Neural progenitor cell (in vitro differentiated cells): ENCODE measurements at places on chromosomes 5 and 9.

DNA sequence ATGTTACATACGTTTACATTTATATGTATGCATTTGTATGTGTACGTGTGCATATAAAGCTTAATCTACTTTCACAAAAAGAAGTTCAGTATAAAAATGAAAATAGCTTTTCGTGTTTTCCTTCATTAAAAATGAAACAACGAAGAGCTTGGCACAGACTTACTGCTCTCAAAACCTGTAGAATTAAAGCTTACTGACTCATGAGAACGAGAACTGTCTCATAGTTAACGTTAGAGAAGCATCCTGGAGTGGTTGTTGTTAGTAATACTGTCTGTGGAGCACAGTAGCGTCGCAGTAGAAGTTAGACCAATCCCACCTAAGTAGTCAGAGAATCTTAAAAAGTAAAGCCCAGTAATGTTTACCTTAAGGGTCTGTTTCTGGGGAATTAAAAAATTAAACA lies 1.3 kb downstream of the MAT2B start:
- peaks cover 42% of the 10 kb centered on the region for H3K4me1 ChIP-seq
- H3K27ac ChIP-seq = no peak overlapping the region
- H3K36me3 ChIP-seq = no peaks in the 10 kb centered on the region

- no peak overlapping the region for H3K4me3 ChIP-seq
- peaks cover 9% of the 10 kb centered on the region for H3K4me1 ChIP-seq
- no peaks in the 10 kb centered on the region for H3K27me3 ChIP-seq
Measured at GRCh38 chr9:133562611-133563290, 28.2 kb downstream of the ADAMTSL2 start.

DNA sequence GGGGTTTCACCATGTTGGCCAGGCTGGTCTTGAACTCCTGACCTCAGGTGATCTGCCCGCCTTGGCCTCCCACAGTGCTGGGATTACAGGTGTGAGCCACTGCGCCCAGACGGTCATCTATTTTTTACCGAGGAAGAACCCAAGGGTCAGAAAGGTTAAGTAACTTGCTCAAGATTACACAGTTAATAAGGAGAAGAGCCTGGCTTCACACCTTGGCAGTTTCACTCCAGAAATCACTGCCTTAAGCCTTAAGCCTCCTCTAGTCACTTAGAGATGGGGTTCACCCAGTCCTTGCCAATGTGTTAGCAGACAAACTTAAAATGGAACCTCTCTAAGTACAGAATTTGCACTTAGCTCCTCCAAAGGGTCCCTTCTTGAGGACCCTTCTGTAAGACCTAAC lies 116.3 kb downstream of the PTTG1 start:
- DNase-seq = no peak
- H3K4me1 ChIP-seq = peaks cover 4% of the 10 kb centered on the region
- H3K4me3 ChIP-seq = no peak overlapping the region
- H3K27ac ChIP-seq = no peak overlapping the region
- no peaks in the 10 kb centered on the region for H3K36me3 ChIP-seq

GRCh38 chr9:129009584-129010141 lies 18.5 kb downstream of the SH3GLB2 start:
- no peaks in the 10 kb centered on the region for H3K27me3 ChIP-seq
- DNase-seq = no peak
- no peak overlapping the region for H3K27ac ChIP-seq
- no peak overlapping the region for H3K4me3 ChIP-seq
- no peaks in the 10 kb centered on the region for H3K4me1 ChIP-seq

- DNase-seq = no peak
- no peaks in the 10 kb centered on the region for H3K27me3 ChIP-seq
- no peaks in the 10 kb centered on the region for H3K36me3 ChIP-seq
- no peak overlapping the region for H3K4me3 ChIP-seq
- peaks cover 7% of the 10 kb centered on the region for H3K4me1 ChIP-seq
- H3K27ac ChIP-seq = no peak overlapping the region
Measured at GRCh38 chr9:116190637-116191396, 37.2 kb downstream of the PAPPA start.

- no peaks in the 10 kb centered on the region for H3K27me3 ChIP-seq
- H3K4me3 ChIP-seq = no peak overlapping the region
- H3K4me1 ChIP-seq = no peaks in the 10 kb centered on the region
Measured at GRCh38 chr9:126222363-126222834, 104.2 kb upstream of the MVB12B start.

DNA sequence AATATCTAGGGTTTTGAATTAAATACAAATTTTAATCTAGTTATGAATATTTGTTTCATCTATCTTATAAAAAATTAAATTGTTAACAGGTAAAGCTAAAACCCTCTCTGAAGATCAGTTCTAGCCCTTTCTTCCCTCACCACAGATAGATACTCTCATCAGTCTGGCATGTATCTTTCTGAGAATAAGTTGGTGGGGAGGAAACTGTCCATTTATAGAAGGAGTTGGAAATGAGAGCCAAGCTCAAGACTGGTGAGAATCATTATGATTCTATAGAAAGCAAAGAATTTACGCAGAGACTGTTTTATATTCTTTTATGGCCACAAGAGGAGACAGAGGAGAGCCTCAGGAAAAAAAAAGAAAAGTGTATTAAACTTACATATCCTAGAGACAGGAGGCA lies 59.0 kb downstream of the STARD4 start:
- no peak for DNase-seq
- no peak overlapping the region for H3K27ac ChIP-seq
- no peak overlapping the region for H3K4me3 ChIP-seq
- peaks cover 5% of the 10 kb centered on the region for H3K4me1 ChIP-seq
- H3K27me3 ChIP-seq = no peaks in the 10 kb centered on the region
- H3K36me3 ChIP-seq = no peaks in the 10 kb centered on the region

- H3K4me1 ChIP-seq = no peaks in the 10 kb centered on the region
- DNase-seq = no peak
- H3K4me3 ChIP-seq = no peak overlapping the region
- H3K36me3 ChIP-seq = no peaks in the 10 kb centered on the region
Measured at GRCh38 chr9:134885001-134885678, 4.5 kb downstream of the FCN2 start.

DNA sequence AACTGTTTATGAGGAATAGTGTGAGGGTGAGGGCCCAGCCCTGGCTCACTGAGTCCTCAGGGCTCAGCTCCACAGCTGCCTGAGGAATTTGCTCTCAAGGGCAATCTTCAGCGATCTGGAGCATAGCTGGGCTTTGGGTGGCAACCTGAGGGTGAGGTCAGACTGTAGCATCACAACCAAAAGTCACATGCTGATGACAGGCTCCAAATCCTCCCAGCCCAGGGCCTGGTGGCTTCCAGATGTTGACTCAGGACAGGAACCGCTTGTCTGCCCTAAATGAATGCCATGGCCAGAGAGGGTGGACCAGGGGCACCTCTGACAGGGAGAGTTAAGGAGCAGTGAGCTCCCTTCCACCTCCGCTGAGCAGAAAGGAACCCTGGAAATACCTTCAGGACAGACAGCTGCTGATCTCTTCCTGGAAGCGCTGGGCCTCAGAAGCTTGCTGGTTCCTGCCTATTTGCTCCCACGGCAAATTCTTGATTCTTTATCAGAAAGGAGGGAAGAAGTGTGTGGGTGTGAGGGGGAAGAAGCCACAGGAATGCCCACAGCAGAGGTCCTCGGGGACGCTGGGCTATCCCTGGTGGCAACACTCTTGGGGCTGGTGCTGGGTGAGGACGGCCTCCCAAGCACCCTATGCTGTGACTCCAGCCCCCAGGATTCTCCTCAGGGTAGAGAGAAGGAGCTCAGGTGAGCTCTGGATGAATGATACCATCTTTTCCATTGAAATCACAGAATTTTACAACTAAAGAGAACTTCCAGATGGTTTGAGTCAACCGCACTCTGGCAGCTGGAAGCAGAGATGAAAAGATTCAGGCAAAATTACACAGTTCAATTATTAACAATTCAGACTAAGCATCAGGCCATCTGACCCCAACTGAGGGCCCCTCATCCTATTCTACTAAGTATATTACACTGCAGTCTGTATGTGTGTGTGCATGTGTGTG lies 13.8 kb upstream of the CTSL start:
- H3K4me1 ChIP-seq = no peaks in the 10 kb centered on the region
- no peaks in the 10 kb centered on the region for H3K27me3 ChIP-seq
- no peak overlapping the region for H3K27ac ChIP-seq
- no peak for DNase-seq
- no peak overlapping the region for H3K4me3 ChIP-seq

- no peaks in the 10 kb centered on the region for H3K36me3 ChIP-seq
- no peak for DNase-seq
- H3K27ac ChIP-seq = no peak overlapping the region
Measured at GRCh38 chr9:104287253-104287878, 193.3 kb downstream of the SMC2 start.

- H3K4me3 ChIP-seq = peak overlapping the region; percentile 71
- H3K36me3 ChIP-seq = no peaks in the 10 kb centered on the region
- H3K4me1 ChIP-seq = peaks cover 17% of the 10 kb centered on the region
Measured at GRCh38 chr9:69175486-69175885, 1.4 kb downstream of the TJP2 start.

DNA sequence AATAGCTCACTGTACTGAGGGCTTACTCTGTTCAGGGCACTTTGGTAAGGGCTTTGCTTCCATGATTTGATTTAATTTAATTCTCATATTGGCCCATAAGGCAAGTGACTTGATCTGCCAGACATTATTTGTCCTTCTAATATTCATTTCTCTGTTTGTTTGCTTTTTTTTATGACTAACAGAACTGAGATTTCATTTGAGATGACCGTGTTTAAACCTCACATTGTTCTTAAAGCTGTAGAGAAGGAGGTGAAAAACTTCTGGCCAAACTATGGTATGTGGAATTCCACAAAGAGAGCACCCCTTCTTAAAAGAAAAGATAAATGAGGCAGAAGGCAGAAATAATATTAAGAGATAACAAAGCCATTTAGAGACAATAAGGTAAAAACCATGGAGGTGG lies 775.6 kb upstream of the ACO1 start:
- H3K36me3 ChIP-seq = no peaks in the 10 kb centered on the region
- no peak overlapping the region for H3K27ac ChIP-seq
- H3K4me1 ChIP-seq = no peaks in the 10 kb centered on the region
- no peaks in the 10 kb centered on the region for H3K27me3 ChIP-seq

DNA sequence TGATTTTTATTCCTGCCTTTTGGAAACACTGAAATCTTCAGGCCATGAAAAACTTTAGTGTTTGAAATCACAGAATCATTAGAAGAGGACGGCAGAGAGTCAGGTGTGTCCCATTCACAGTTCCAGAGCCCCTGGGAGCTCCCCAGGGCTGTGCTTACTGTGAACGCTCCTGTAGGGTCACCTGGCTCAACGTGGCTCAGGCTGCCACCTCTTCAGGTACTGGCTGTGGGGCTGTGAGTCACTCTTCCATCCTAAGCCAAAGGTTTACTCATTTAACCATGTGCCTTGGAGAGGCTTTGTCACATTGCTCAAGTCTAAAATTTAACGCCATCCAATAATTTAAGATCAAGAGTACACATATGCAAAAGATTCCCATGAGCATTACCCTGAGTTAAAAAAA lies 50.2 kb upstream of the FSTL4 start:
- no peaks in the 10 kb centered on the region for H3K4me1 ChIP-seq
- no peak overlapping the region for H3K27ac ChIP-seq
- no peak for DNase-seq
- no peaks in the 10 kb centered on the region for H3K27me3 ChIP-seq
- no peak overlapping the region for H3K4me3 ChIP-seq

GRCh38 chr5:84014966-84015365 lies 294.3 kb upstream of the HAPLN1 start:
- no peak for DNase-seq
- H3K4me3 ChIP-seq = no peak overlapping the region
- H3K27me3 ChIP-seq = no peaks in the 10 kb centered on the region
- no peaks in the 10 kb centered on the region for H3K4me1 ChIP-seq
- H3K27ac ChIP-seq = no peak overlapping the region

DNA sequence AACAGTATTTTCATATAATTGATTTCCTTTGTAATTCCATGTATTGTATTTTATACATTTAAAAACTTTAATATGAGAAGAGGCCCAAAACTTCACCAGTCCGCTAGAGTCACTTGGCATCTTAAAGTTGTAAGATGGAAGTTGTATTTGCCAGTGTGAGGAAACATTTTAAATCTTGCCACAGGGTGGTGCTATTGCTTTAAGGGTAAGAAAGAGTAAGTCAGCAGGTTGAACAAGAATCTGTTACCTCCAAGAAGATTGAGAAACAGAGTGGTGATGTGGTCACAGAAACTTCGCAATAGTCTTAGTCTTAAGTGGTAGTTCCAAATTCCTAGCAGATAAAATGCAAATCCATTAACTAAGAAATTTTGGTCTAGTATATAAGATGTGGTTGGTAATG lies 39.8 kb upstream of the RANBP6 start:
- no peaks in the 10 kb centered on the region for H3K27me3 ChIP-seq
- H3K4me1 ChIP-seq = no peaks in the 10 kb centered on the region
- no peak overlapping the region for H3K4me3 ChIP-seq
- no peak overlapping the region for H3K27ac ChIP-seq

GRCh38 chr9:73174330-73174980 lies 22.8 kb downstream of the ANXA1 start:
- no peak overlapping the region for H3K27ac ChIP-seq
- no peaks in the 10 kb centered on the region for H3K36me3 ChIP-seq
- peaks cover 9% of the 10 kb centered on the region for H3K4me1 ChIP-seq
- no peak overlapping the region for H3K4me3 ChIP-seq
- no peak for DNase-seq
- H3K27me3 ChIP-seq = no peaks in the 10 kb centered on the region

GRCh38 chr5:65034029-65034812 lies 265.5 kb downstream of the CWC27 start:
- peaks cover 15% of the 10 kb centered on the region for H3K4me1 ChIP-seq
- H3K4me3 ChIP-seq = no peak overlapping the region
- no peak for DNase-seq
- no peak overlapping the region for H3K27ac ChIP-seq
- H3K27me3 ChIP-seq = peaks cover 7% of the 10 kb centered on the region
- no peaks in the 10 kb centered on the region for H3K36me3 ChIP-seq

- H3K27ac ChIP-seq = no peak overlapping the region
- no peaks in the 10 kb centered on the region for H3K4me1 ChIP-seq
- no peaks in the 10 kb centered on the region for H3K27me3 ChIP-seq
- DNase-seq = no peak
Measured at GRCh38 chr9:105359892-105360291, 87.9 kb upstream of the FSD1L start.

GRCh38 chr9:76759732-76760131 lies 4.5 kb upstream of the PCA3 start:
- no peak overlapping the region for H3K4me3 ChIP-seq
- no peaks in the 10 kb centered on the region for H3K36me3 ChIP-seq
- H3K27me3 ChIP-seq = no peaks in the 10 kb centered on the region

GRCh38 chr5:58450811-58451629 lies 8.9 kb downstream of the PLK2 start:
- no peak for DNase-seq
- H3K36me3 ChIP-seq = no peaks in the 10 kb centered on the region
- no peaks in the 10 kb centered on the region for H3K27me3 ChIP-seq
- H3K27ac ChIP-seq = no peak overlapping the region
- no peak overlapping the region for H3K4me3 ChIP-seq

- no peaks in the 10 kb centered on the region for H3K27me3 ChIP-seq
- no peak overlapping the region for H3K27ac ChIP-seq
- no peaks in the 10 kb centered on the region for H3K36me3 ChIP-seq
- DNase-seq = peak; percentile 81
Measured at GRCh38 chr9:136345281-136346156, 18.0 kb downstream of the DNLZ start.

- H3K4me1 ChIP-seq = peaks cover 10% of the 10 kb centered on the region
- DNase-seq = peak; percentile 83
- no peaks in the 10 kb centered on the region for H3K36me3 ChIP-seq
- H3K4me3 ChIP-seq = no peak overlapping the region
- peaks cover 14% of the 10 kb centered on the region for H3K27me3 ChIP-seq
- no peak overlapping the region for H3K27ac ChIP-seq
Measured at GRCh38 chr9:38284588-38285051, 107.9 kb upstream of the ALDH1B1 start.
